ENCODE measurements at places on chromosomes 2 and 18.

- DNase-seq, result no peak
These were observed 11.4 kb downstream of the PPIL3 start for GRCh38 chr2:200877443-200877842.

GRCh38 chr2:108396845-108397244 lies 19.1 kb downstream of the SULT1C4 start:
- DNase-seq, result no peak

DNA sequence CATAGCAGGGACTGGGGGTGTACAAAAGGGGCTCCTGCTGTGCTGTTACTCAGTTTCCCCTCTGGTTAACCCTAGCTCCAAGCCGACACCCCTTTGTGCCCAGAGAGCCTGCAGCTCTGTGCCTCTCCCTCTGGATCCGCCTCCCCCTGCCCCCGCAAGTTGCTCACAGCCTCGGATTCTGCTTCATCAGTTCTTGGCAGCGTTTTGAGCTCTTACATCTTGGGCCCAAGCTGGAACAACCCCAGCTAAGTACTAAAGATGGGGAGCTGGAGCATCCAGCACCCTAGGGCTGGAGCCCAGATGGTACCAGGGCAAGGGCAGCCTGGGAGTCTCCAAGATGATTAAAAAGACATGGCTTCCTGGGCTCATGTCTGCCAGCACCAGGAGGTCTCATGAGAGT lies 40.7 kb downstream of the POMC start:
- no peak for DNase-seq

DNA sequence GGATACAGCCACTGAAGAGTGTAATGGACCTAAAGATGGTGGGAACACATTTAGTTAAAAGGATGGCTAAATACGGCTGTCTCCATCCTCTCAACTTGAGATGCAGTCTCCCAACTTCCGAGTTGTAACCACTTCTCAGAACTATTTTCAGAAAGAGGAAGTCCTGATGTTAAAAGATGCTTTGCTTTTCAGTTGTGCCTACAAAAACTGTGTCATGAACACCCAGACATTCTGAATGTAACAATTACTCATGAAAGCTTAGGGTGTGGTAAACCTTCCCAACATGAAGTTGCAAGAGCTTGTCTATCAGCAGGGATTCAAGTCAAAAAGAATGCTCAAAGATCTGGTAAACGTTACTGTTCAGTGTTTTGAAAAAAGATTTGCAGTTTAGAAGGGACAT lies 147.9 kb downstream of the DOCK10 start:
- DNase-seq, result no peak

- DNase-seq, result no peak
These were observed 12.7 kb downstream of the ABCB11 start for GRCh38 chr2:169018390-169018789.

DNA sequence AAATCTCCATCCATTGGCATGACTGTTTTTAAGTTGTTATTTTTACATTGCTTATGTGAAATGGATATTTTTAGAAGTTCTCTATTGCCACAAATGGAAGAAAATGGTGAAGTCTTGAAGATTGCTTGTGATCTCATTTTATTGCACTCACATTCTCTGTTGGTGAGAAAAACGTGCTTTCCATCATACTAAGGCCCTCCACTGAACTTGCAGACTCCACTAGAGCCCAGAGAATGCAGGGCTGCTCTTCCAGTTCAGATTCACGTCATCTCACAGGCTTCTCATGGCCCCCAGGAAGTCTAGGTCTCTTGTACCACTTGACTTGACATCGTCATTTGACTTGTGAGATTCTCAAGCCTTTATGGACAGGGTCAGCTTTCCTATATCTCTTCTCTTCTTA lies 254.8 kb upstream of the COPS8 start:
- DNase-seq, result no peak

DNA sequence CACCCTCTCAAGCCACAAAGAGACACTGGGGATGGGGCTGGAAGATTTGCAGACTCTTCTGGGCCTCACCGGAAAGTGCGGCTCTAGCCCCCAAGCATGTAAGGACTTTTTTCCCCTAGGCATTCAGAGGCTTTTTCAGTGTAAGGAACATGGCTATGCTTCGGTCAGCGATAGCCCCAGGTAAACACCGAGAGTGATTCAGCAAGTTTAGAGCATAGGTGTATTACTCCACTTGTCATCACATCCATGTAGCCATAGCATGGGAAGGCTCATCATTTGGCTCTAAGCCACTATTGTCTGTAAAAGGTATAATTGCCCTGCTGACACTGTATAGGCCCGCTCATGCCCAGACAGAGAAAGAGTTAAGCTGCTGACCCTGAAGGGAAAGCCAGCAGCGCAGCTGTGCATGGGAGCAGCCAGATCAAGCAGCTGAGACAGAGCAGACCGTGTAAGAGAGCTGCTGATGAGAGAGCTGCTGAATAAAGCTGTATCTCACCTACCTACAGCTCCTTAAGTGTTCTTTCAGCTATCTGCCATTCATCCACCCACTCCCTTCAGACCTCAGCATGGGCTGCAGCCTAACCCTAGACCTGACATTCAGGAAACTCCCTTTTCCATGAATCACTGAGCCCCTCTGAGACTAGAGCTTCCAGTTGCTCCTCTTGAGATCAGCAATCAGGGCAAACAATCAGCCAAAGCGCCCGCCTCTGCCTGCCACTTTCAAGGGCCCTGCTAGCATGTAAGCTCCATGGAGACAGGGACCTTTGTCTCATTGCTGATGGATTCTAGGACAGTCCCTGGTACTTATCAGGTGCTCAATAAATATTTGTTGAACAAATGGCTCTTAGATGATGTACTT lies 25.5 kb downstream of the LGALSL start:
- no peak for DNase-seq

DNA sequence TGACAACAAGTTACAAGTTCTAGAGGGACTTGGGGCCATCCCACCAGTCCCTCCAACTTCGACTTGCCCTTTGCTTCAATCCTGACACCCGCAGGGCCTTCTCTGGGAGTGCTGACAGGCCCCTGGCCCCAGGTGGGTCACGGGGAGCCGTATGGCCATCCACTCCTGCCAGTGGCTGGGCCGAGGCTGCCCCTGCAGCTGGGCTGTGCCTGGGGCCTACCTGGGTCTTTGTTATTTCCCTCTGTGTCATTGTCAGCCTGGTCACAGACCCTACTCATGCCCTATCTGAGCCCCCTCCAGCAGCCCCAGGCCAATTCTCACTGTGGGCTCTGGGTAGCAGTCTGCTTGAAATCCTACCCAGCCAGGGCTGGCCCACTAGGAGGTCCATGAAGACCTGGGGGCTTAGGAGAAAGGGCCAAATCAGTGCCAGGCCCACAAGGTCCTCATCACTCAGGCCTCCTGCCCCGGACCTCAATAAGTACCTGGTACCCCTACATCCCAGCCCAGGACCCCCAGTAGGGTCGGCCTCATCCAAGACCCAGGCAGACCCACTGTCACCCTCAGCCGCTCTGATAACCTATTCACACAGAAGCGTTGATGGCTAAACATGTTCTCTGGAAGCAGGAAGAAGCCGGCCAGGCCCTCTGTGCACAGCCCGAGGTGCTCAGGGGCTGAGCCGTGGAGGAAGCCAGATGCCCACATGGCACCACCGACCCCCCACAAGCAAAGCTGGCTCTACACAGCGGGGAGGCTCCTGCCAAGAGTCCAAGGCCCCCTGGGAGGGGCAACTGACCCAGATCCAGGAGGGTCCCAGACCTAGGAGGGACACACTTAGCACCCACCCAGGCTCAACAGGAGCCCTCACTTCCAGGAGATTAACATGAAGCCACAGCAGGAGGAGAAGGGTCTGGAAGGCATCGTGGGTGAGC lies 57.7 kb downstream of the BIN1 start:
- DNase-seq, result no peak

DNA sequence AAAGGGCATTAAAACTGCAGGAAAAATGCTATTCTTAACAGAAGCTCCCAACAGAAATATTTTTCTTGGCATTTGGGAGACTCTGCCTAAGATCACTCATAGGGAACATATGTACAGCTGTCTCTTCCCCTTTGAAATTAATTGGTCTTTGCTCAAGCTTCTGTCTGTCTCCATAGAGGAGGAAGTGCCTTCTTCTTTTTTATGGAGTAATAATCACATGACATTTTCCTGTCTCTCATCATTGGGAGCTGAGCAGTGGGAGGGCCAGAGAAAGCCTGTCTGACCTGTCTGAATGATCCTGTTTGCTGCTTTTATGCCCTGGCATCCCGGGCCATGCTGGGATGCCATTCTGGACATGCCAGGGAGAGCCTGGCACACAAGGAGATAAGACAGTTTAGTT lies 145.6 kb downstream of the AQP4 start:
- no peak for DNase-seq

DNA sequence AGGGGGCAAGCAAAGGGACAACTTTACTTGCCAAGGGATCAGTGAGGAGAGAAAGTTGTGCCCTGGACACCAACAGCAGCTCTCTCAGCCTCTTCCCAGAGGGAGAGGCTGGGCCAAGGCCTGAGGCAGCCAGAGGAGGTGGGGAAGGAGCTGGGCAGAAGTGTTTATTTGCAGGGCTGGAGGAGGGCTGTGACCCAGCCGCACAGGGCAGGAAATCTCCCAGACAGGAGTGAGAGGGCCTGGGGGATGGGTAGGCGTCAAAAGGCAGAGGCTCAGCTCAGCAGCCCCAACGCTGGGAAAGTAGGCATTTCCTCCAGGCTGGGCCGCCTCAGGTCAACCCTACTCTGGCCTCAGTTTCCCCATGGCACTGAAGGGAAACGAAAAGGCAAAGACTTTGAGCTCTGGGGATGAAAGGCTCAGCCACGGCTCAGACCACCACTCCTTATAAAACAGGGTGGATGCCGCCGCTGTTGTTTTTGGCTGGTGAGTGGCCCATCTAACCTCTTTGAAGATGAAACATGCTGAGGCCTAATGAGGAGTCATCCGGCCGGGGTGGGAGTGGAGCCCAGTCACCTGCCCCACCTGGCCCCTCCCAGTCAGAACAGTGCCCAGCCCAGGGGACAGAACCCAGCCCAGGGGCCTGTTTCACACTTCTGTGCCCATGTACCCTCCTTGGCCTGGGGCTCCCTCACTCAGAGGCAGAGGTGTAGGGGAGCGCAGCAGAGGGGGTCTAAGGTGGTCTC lies 21.9 kb upstream of the SEMA4C start:
- no peak for DNase-seq

GRCh38 chr18:77165503-77166188 lies 33.1 kb upstream of the MBP start:
- no peak for DNase-seq

GRCh38 chr2:104836841-104837240 lies 17.1 kb upstream of the POU3F3 start:
- no peak for DNase-seq

DNA sequence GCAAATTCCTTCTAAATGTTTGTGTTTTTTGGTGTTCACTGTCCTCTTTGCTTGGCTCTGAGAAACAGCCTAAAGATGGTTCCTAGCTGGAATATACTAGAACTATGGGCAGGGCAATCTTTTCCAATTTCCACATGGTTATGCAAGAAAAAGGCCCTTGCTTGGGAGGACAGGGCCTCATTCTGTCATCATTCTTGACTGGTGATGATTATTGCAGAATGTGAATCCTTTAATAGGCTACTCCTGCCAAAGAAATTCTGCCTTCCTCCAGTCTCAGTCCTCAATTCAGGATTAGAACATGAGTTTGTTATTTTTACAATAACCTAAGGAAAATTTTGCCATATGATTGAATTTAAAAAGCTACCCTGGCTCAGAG lies 218.7 kb downstream of the HNMT start:
- DNase-seq, result no peak

GRCh38 chr18:57087644-57088376 lies 59.1 kb upstream of the BOD1L2 start:
- no peak for DNase-seq

- DNase-seq, result no peak
These were observed 28.4 kb downstream of the DNAH7 start for GRCh38 chr2:196040218-196040617.

DNA sequence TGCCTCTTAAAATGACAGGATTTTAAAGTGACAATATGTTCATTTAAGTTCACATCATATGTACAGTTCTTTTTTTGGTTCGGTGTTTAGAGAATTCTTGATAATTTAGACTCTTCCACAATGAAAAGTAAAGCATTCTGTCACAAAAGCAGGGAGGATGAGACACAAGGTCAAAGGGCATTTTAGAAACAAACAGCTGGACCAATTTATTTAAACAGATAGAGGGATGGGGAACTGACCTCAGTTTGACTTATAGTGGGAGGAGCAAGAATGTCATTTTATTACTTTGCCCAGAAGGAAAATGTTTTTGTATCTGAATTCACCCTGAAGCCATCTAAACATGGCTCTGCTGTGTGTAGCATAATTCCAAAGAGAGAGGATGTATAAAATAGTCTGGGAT lies 128.5 kb downstream of the MEIS1 start:
- no peak for DNase-seq

DNA sequence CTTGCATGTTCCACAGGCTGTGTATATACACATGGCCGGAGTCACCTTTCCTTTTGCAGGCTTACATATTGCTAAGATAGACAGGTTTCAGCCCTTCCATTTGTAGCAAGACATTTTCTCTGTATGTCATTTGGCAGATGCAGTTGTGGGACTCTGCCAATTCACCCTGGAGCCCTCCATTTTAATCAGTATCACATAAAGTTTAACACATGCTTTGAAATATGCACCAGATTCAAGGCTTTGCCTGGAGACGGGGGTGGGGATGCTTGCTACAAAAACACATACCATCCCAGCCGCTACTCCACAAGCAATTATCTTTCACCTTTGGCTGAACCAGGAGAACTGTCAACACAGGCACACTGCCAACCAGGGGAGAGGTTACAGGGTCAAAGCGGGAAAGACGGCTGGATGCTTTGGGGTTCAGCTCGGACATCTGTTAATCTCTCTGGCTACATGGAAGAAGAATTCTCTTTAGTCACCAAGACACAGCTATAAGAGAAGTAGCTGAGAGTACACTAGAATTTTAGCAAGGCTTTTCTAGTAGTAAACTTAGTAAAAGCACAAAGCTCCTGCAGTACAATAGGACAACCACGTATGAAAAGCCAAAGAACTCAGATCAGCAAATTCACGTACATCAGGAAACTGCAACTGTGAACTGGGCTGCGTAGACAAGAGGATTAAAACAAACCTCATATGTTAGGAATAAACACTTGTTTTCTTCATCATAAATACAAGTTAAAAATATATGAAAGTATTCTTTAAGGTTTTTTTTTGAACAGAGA lies 130.9 kb downstream of the EXOC6B start:
- no peak for DNase-seq

- DNase-seq, result no peak
These were observed 145.6 kb downstream of the TGIF1 start for GRCh38 chr18:3595369-3596273.

- DNase-seq, result no peak
These were observed 174.3 kb downstream of the LDLRAD4 start for GRCh38 chr18:13392899-13393298.

DNA sequence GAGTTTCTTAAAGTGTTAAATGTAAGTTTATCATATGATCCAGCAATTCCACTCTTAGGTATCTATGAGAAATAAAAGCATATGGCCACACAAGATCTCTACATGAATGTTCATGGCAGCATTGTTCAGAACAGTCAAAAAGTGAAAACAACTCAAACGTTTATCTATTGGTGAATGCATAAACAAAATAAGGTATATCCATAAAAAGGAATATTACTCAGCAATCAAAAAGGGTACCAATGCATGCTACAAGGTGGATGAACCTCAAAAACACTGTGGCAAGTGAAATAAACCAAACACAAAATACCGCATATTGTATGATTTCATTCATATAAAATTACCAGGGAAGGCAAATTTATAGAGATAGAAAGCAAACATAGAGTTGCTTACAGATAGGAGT lies 337.6 kb downstream of the PIK3C3 start:
- DNase-seq, result no peak

All from stimulated activated effector memory CD8-positive, alpha-beta T cell treated with anti-CD3 and anti-CD28 coated beads, Interleukin-12 subunit alpha, Interleukin-12 subunit beta, amount 100 ng/mL, for 72 hours (primary cell).